Umbilical cord (tissue), 2 donors: ENCODE measurements at places on chromosomes 2 and 18. TPM values are rescaled to one million over a fixed set of nuclear protein-coding genes. Genes with fewer than 3 reads are reported as not detected.

FMNL2 gene
- 23.4 TPM for total RNA-seq

G6PC2 gene
- 0.24 TPM for total RNA-seq

YIPF4 gene
- 51.5 TPM for total RNA-seq

KIAA2012 gene
- 1.7 TPM for total RNA-seq

FHOD3 gene
- total RNA-seq, result 59.7 TPM

NOSTRIN gene
- 22.9 TPM for total RNA-seq

SRD5A2 gene
- total RNA-seq, result 0.72 TPM

CERKL gene
- 5.8 TPM for total RNA-seq
